Esophagus squamous epithelium (tissue), 5 donors: ENCODE measurements at places on chromosomes 1 and 21.

GRCh38 chr1:91026777-91027176 lies 4.9 kb upstream of the ZNF644 start:
- DNase-seq, result no peak

DNA sequence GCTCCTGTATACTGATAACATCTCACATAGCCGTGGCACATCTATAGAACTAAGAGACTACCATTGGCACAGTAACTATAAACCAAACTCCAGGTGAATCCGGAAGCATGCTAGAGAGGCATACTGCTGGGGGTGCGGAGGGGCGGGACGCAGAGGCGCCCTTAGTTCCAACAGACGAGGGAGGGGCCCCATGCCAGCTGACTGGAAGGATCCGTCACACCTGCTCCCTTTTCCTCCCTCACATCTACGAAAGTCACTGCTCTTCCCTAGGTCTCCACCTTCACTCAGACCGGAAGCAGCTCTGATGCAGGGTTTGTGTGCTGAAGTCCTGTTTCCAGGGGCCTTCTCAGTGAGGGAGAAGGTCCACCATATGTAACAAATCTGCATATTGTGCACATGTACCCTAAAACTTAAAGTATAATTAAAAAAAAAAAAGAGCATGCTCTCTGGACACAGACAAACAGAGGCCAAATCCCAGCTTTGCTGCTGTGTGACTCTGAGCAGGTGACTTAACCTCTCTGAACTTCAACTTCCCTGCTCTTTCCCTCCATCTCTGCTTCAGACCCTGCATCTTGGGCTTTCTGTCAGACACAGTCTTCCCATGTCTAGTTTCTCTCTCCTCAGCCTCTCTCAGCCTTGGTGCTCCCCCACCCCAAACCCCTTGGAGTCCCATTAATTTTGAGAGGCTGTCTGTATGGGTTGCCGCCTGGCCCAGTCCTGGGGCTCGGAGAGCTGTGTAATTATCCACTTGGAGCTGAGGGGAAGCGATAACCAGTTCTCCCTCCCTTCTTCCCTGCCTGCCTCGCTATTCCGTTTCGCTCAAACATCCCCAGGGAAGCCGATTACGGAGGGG lies 7.8 kb upstream of the GJB5 start:
- no peak for DNase-seq

GRCh38 chr1:63779338-63780211 lies 5.8 kb downstream of the ROR1 start:
- DNase-seq, result no peak

GRCh38 chr1:155946633-155947219 lies 5.3 kb downstream of the RXFP4 start:
- DNase-seq, result no peak

DNA sequence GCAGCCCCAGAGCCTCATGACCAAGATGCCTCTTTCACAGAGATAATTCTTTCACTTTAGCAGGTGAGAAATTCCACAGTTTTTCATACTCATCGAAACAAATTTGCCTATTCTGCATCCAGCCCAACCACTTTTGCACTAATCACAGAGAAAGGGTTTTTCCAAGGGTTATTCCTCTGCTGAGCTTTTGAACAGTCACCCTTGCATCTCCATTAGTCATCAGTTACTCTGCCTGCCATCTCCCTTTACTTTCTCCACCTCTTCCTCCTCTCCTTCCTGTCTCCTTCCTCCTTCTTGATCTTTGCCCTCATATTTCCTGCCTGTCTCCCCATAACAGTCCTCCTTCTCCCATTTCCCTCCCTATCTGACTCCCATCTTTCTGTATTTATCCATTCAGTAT lies 43.9 kb downstream of the FH start:
- DNase-seq, result no peak

DNA sequence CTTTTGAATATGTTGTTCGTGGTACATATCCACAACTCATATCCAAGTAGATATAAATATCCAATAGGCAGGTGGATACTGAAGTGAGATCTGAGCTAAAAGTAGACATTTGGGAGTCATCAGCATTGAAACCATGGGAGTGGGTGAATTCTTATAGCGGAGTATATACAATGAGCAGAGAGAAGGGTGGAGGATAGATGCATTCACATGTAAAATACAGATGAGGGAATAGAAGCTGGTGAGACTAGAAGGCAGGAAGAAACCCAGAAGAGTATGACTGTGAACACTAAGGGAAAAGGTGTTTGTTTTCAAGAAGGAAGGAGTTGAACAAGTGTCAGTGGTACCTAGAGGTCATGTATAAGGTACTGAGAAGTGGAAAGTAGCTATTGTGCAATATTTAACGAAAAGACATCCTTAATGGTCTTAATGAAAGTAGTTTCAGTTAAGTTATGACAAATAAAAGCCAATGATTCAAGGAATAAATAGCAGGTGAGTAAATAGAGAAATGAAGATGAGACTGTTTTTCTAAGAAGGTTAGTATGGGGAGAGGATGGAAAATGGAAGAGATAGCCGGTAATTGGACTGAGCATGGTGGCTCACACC lies 181.6 kb upstream of the CACYBP start:
- DNase-seq, result no peak

DNA sequence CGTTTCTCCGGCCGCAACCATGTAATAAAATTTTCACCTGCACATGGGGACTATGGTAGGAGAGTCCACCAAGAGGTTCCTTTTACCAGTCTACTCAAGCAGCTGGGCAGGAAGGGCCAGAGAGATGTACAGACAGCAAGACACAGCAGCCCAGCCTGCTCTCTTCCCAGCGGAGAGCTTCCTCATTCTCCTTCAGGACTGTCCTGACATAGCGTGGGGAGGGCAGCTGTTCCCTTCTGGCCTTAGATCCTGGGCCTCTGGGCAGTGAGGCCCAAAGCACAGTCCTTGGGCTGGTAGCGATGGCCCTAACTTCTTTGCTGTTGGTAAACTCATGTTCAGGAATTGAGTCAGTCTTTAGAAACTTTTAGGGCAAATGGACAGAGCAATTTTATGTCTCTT lies 89.1 kb downstream of the BCAR3 start:
- no peak for DNase-seq

DNA sequence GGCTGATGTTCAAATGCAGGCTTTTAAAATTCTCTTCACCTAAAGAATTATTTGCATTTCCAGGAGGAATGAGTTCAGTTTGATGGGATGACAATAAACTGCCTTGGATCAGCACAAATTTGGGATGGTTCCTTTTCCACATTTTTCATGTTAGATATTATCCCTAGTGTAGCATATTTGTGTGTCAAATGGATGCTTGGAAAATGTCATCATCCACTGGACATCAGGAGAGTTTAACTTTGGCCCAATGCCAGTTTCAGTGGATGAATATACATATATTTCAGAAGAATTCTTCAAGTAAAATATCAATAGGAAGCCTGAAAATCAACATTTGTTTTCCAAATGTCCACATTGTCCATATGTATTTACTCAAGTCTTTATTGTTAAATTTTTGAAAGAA lies 116.5 kb upstream of the COL24A1 start:
- DNase-seq, result no peak

- no peak for DNase-seq
Observed at GRCh38 chr1:43532716-43533115, 2.0 kb downstream of the PTPRF start.

GRCh38 chr1:59502009-59502691 lies 205.3 kb downstream of the FGGY start:
- no peak for DNase-seq

DNA sequence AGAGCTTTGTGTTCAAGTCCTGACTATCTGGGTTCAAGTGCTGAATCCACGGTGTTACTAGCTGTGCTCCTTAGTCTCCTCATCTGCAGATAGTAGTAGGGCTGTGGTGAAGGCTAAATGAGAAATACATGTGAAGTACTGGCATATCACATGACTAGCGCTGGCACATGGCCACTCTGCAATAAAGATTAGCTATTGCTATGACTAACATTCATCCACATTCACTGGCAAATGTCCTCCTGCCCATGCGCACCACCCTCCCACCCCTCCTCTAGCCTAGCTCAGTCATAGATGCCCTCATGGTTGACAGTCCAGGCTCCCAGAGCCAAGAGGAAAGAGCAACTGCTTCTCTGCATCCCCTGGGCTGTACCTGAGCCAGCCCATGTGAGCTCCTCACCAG lies 8.5 kb upstream of the COL8A2 start:
- DNase-seq, result no peak

DNA sequence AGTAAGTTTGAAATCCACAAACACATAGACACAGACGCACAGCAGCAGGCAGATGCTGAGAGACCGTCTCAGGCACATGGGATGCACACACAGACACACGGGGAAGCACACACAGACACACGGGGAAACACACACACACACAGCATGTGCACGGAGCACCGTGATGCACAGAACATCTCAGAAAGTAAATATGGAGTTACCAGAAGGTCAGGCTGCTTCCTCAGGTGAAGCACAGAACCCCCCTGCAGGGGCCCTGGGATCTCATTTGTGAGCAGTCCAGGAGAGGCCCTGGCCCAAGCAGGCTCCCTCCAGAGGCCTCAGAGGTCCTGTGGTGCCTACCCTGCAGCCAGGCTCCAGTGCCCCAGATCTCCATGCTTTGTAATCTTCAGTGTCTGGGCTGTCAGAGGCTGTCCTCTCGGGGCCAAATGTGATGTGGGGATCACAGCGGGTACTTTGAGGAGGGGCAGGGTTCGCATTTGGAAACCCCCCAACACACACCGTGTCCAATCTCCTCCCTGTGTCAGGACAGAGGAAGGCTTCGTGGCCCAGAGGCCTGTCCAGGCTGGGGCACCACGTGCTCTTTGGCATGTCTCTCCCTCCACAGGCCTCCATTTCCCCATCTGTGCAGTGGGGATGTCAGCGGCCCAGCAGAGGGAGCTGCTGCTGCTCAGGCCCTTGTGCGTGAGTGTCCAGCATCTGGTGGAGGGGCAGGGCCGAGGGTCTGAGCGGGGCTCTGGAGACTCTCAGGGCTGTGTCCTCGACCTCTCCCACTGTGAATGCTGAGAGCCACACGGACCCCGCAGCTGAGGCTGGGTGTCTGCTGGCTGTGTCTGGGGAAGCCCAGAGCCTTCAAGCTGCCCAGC lies 23.0 kb upstream of the PRSS38 start:
- DNase-seq, result no peak

DNA sequence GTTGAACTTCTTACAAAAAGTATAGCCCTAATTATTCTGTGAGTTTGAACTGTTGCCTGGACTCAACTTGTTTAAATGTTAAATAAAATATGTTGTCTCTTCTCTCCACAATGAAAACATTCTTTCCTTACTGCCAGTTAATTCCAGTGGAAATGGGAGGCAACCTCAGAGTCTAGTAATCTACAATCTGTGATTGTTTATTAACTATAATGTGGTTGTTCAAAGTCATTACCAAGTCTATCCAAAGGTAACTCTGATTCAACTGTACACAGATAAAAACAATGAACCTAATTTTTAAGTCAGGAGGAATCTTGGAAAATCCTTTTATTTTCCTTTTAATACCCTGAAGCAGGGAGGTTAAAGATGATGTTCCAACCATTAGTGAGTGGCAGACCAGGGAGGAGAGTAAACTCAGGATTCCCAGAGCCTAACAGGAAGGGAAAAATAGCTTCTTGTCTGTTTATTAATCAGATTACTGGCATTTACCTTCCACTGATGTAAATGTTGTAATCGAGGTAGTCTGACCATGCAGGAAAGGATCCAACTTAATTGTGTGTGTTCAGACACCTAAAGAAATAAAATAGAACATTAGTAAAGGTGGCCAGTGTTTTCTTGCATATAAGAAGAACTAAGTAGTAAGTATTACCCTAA lies 57.1 kb upstream of the TBX15 start:
- DNase-seq, result no peak

- DNase-seq, result no peak
Observed at GRCh38 chr1:50424045-50424883, 1.0 kb upstream of the DMRTA2 start.

DNA sequence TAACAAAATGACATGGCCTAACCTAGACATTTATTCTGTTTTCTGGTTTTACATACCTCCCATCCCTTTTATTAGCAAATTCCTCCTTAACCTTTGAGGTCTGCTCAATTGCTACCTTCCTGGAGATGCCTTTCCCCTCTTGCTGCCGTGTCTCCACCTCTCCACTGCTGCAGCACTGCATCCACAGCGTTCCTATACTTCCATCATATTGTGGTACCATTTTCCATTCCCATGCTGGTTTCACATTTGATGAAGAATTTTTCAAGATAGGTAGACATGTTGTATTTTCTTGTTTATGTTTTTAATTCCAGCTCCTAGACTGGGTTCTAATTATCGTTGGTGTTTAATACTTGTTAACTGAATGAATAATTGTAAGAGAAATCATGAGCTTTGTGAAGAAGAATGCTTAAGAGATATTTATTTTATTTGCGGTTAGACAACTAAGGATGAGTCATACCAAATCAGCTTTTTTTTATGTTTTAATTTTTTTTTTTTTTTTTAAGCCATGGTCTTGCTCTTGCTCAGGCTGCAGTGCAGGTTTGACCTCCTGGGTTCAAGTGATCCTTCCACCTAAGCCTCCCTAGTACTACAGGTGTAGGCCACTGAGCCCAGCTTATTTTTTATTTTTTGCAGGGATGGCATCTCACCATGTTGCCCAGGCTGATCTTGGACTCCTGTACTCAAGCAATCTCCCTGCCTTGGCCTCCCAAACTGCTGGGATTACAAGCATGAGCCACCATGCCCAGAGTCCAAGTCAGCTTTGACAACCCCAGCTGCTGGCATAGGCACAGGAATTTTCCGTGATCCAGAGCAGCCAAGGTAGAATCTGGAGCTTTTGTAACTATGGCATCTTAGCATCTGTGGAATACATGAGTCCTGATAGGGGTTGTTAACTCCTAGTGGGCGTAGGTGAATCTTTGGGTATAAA lies 44.0 kb downstream of the ATP6V1G3 start:
- DNase-seq, result no peak

- no peak for DNase-seq
Observed at GRCh38 chr1:176949033-176949662, 215.4 kb downstream of the ASTN1 start.

DNA sequence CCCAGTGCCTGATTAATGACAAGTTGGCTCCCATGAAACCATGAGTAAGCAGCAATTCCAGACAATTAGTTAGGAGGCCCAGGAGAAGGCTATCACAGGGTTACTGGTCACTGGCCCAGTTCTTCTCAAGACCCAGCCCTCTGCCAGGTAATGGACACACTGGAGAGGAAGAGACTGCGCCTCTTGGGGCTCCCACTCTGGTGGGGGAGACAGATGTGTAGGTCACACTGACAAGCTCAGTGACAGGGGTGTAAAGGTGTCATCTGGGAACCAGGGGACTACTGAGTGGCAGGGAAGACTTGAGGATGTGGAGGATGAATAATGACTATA lies 4.9 kb downstream of the HPCA start:
- no peak for DNase-seq

- DNase-seq, result no peak
Observed at GRCh38 chr1:54003249-54003646, 14.7 kb downstream of the LDLRAD1 start.

DNA sequence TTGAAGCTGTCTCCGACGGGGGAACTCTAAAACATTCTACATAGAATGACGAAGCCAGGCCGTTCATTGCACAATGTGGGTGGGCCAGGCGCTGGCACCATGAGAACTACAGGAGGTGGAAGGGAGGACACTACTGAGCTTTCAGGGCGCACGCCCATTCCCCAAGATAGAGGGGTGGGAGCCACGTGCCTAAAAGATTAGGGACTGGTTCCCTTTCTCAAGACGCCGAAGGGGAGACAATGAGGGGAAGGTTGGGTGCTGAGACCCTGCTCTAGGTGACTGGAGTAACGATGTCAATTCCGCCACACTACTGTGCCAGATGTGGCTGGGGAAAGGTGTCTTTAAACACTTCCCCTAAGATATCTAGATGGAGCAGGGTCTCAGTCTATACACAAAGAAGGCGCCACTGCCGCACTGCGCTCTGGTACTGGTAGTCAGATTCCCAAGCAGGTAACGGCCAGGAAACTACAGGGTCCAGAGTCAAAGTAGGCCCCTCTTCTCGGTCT lies 782 bp downstream of the CSDE1 start:
- DNase-seq, result no peak
